ENCODE measurements at places on chromosomes 7 and 10. TPM values are rescaled to one million over a fixed set of nuclear protein-coding genes. Genes with fewer than 3 reads are reported as not detected.

Gene UNC5B
- 5.4 TPM for total RNA-seq

Gene CHRM2
- 0.86 TPM for total RNA-seq

Gene ZNF117
- total RNA-seq = 3.0 TPM

Gene IFIT2
- total RNA-seq = 10.4 TPM
